ENCODE measurements at places on chromosomes 7 and 10.

GRCh38 chr10:117997673-117998072 lies 49.1 kb downstream of the RAB11FIP2 start:
- no peak for DNase-seq

GRCh38 chr10:131221632-131222277 lies 89.8 kb downstream of the TCERG1L start:
- no peak for DNase-seq

DNA sequence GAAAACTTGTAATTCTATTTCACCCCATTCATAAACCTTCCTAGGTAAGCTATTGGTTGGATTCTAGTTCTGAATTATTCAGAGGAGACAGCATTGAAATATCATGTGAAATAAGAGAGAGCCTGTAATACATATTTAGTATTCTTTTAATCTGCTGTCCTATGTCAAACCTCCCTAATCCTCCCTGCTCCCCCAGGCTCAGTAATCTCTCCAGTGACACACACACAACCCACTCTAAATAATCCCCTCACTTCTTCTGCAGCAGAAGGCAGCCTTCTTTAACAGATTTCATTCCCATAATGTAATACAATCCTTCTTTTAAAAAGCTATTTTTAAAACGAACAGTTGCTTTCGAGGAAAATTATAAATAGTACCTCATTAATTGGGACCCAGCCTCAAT lies 639.7 kb upstream of the AUTS2 start:
- no peak for DNase-seq

DNA sequence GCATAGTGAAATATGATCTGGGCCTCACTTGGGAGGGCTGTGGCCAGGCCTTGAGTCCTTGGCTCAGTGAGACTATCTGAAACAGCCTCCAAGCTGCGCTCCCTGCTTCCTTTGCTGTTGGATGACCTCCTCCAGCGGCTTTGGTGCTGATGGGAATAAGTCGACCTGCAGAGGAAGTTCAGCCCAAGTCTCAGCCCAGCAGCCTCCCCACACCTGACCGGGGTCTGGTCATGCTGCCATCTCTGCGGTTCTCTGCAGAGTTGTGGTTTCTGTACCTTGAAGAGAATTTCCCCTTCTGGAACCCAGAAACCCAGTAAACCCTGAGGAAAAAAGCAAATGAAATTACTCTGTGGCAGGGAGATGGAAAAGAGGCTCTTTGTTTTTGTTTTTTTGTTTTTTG lies 4.6 kb upstream of the RBAK start:
- DNase-seq = no peak

DNA sequence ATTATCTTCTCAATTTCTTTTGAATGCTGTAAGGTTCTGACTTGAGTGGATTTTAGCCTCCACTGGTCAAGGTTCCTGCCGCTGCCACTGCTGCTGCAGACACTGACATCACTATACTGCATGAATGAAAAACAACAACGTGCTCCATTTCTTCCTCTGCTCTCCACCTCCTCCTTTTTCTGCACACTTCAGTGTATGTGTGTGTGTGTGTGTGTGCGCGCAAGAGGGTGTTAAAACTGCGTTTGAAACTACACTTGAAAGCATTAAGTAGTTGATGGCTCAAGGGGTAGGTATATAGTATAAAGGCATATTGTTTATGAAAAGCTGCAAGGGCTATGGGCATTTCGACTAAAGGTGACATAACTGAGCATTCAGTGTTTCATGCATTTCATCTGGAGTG lies 3.5 kb downstream of the GLCCI1 start:
- DNase-seq = no peak

GRCh38 chr7:99843808-99844207 lies 16.0 kb downstream of the CYP3A43 start:
- no peak for DNase-seq

- no peak for DNase-seq
Observed at GRCh38 chr7:129865093-129865924, 87.5 kb downstream of the UBE2H start.

DNA sequence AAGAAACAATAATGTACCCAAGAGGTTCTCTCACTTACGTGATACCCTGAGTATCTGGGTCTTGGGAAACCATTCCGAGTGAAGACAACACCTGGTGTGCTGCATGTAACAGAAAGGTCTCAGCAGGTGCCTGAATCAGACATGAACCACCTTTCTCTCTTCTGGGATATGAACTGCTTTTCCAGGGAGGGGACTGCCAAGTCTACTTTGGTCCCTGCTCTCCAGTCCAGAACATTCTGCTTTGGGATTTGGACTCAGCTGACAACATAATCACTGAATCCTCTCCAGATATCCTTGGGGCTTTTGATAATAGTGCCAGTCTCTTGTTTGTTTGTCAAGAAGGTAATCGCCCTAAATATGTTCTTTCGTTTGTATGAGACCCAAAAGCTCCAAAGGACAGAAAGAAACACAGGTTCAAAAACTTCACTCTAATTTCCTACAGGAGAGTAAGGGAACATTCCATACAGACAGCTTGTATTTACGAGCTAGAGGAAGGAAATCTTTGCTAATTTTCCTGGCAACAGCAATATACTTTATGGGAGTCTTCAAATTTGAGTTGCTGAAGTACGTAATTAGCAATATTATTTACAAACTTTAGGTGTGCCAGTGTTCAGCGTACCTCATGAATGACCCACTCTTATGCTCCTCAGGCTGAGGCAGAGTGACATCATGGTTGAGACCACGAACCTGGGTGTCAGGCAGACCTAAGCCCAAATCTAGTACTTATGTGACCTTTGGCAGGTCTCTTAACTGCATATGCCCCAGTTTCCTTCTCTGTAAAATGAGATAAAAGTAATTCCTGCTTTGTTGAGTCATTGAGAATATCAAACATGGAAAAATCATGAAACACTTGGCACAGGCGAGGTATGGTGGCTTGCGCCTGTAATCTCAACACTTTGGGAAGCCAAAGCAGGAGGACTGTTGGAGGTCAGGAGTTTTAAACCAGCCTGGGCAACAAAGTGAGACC lies 5.4 kb downstream of the ABLIM1 start:
- no peak for DNase-seq

GRCh38 chr10:30782537-30783461 lies 153.2 kb upstream of the LYZL2 start:
- no peak for DNase-seq

- DNase-seq = no peak
Observed at GRCh38 chr7:41788556-41788955, 85.7 kb upstream of the INHBA start.

DNA sequence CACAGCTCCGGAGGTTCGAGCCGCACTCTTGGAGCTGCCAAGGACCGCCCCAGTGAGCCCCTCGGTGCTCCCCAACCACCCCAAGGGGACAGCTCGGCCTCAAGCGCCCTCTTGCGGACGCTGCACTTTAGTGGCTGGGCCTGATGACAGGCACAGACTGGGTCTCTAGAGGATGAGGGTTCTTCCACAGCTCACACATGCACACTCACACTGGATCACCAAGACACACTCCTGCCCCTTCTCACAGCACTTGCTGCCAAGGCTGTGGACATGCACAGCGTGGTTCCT lies 2.1 kb downstream of the RET start:
- no peak for DNase-seq

All from AG09319 (cell line).